Stimulated activated CD8-positive, alpha-beta memory T cell treated with anti-CD3 and anti-CD28 coated beads, Interleukin-4, amount 100 ng/mL, for 1 hour (primary cell): ENCODE measurements at places on chromosomes 13 and 19.

GRCh38 chr13:28557725-28558520 lies 63.0 kb upstream of the FLT1 start:
- no peak for DNase-seq

- no peak for DNase-seq
Observed at GRCh38 chr19:40831502-40832430, 18.5 kb downstream of the CYP2A6 start.

- no peak for DNase-seq
Observed at GRCh38 chr13:111122056-111122455, 6.9 kb downstream of the ARHGEF7 start.

GRCh38 chr19:30116984-30117555 lies 175.0 kb downstream of the URI1 start:
- no peak for DNase-seq

- DNase-seq = no peak
Observed at GRCh38 chr13:45472171-45472705, 7.5 kb downstream of the COG3 start.

DNA sequence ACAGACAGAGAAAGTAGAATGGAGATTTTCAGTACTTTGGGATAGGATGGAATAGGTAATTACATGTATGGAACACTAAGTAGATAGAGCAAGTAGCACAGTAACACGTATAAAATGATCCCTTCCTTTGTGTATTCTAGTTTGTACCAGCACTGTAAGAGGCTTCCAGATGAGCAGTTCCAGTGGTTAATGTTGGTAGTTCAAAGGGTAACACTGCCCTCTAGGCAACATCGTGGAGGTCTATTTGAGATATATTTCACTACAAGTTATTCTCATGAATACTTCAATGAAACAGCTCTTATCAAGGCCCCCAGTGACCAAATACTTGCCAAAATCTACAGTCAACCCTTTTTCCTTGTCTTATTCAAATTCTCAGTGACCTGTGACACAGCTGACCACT lies 13.5 kb upstream of the ZNF563 start:
- no peak for DNase-seq

DNA sequence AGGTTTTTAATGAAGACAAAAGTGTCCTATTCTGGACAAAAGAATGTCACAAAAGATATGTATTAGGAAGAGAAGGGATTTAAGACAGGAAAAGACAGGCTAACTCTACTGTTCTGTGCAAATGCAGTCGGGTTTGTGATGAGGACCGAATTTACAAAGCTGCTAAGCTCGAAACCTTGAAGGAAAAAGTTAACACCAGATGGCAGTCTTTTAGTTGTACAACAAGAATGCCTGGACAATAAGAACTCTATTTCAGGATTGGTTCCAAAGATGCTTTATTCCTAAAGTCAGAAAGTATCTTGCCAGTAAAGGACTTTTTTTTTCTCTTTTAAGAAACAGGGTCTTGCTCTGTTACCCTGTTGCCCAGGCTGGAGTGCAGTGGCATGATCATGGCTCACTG lies 51.1 kb downstream of the HS6ST3 start:
- no peak for DNase-seq

DNA sequence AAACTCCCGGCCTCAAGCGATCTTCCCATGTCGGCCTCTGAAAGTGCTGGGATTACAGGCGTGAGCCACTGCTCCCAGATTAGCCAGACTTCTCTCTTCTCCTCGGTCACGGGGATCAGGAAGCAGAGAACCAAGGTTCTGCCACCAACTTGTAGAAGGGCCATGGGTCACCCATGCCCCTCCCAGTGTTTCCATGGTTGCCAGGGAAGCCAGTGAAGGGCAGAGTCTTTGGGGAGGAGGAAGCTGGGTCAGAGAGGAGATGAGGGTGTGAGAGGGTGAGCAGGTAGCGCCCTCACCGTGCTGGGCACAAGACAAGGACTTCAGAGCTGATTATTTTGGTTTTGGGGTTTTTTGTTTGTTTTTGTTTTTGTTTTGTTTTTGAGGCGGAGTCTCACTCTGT lies 77.1 kb downstream of the GNG7 start:
- DNase-seq = no peak

DNA sequence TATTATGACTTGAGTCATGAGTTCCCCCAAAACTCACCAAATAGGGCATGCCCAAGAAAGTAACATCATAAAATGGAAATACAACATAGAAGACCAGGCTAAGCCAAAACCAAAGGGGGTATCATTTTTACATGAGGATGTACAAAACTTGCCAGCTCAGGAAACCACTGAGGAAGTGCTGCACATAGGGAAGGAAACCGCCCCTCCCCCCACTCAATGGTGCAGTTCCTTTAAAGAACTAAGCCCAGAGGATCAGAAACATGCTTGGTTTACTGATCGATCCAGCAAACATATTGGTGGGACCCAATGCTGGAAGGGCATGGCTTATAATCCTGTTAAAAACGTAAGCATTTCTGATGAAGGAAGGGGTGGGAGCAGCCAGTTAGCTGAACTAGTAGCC lies 4.2 kb upstream of the ZNF486 start:
- DNase-seq = no peak

GRCh38 chr13:112246731-112247470 lies 129.3 kb upstream of the SPACA7 start:
- no peak for DNase-seq
